ENCODE measurements at places on chromosomes 4 and X.

DNA sequence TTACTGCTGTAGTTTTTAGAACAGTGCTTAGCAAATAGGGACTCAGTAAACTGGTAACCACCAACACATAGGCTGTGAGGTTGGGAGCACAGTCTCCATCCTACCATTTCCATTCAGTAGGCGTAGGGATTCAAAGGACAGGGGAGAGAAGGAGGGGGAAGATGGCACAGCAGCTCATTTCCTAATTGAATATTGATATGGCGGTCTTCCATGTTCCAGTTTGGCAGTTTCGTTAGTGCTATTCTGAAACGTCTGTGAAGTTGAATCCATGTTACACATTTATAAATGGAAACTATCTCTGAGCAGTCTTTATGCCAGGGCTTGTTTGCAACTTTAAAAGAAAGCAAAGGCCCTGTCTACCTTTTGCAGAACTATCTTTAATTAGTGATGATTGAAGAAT, 105.5 kb downstream of the PARM1 start:
- DNase-seq: no peak

GRCh38 chr4:98094118-98094517, 49.2 kb downstream of the STPG2 start:
- DNase-seq: no peak

DNA sequence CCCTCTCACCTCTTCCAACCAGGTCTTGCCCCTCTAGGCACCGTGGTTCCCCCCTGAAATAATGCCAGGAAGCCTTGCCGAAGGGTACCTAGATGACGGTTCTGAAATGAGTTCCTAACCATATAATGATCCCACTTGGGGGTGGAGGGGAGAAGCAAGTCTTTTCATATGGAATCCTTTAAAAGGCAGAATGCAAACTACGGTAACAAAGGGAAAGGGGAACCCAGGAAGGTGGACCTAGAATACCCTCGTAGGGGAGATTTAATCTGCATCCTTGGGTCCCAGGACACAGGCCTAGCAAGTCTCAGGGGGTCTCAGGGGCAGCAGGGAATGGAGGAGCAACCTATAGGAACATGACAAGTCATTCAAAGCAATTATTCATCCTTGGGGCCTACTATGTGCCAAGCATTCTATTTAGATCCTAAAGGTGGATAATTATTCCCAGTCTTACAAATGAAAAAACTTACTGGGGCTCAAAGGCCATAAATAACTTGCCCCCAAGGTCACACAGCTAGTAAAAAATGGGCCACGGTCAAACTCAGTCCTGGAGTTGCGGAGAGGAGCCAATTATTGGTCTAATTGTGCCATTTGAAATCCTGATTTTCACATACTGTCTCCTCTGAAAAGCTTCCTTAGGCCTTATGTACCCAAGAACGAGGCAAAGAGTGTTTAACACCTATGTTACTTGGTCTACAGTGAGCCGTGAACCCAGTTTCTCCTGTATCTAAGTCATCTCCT, 8.8 kb downstream of the BCOR start:
- no peak for DNase-seq

GRCh38 chrX:6778544-6779503, 243.9 kb upstream of the VCX3A start:
- no peak for DNase-seq

GRCh38 chr4:107125496-107125895, 89.4 kb upstream of the DKK2 start:
- no peak for DNase-seq

DNA sequence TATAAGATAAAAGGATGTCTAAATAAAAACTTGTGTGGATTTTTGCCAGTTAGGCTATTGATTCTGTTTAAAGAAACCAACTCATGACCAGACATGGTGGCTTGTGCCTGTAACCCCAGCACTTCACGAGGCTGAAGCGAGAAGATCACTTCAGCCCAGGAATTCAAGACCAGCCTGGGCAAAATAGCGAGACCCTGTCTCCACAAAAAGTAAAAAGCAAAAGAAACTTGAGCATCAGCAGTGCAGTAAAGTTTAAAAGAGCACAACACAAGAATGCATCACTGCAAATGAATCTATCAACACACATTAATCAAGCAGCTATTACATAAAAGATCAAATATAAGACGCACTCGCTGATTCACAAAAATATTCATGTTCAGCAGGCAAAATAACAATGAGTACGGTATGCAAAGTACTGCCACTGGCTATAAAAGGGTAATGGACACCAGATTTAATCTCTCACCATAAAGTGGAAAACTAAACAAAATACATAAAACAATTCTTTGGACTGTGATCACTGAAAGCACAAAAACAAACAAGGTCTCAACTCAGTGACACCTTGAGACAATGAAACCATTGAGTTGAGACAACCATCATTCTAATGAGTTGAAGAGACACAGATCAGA, 41.3 kb downstream of the LRBA start:
- DNase-seq: no peak

GRCh38 chr4:168868044-168868781, 141.8 kb downstream of the CBR4 start:
- DNase-seq: no peak

GRCh38 chr4:53101191-53101581, 239.1 kb downstream of the RASL11B start:
- DNase-seq: no peak

- no peak for DNase-seq
These were observed 60.5 kb upstream of the MCUB start for GRCh38 chr4:109499513-109499912.

DNA sequence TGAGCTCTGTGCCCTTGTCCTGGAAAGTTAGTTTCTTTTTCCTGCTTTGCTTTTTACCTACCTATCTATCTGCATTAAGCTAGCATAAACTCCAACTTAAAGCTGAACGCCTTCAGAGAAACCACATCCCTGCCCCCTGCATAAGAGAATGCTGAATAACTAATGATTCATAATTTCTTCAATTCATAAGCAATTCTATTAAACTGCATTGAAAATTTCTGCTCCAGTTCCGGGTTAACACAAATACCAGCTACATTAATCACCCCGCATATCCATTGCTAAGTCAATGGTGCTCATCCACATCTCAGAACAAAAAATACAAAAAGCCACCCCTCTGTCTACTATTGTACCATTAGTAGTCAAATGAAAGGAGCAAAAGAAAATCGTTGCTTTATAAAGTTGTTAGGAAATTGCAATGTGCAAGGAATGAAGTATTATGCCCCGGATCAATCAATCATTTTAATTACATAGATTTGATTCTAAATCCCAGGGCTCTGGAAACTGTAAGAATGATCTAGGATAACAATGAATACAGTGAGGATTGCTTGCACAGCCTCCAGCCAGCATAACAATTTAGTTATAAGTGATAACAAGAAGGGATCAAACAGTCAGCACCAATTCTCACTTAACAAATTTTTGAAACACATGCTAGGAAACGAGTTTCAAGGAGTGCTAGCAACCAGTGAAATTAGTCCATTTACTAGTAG, 106.8 kb downstream of the ELOVL6 start:
- DNase-seq: no peak

DNA sequence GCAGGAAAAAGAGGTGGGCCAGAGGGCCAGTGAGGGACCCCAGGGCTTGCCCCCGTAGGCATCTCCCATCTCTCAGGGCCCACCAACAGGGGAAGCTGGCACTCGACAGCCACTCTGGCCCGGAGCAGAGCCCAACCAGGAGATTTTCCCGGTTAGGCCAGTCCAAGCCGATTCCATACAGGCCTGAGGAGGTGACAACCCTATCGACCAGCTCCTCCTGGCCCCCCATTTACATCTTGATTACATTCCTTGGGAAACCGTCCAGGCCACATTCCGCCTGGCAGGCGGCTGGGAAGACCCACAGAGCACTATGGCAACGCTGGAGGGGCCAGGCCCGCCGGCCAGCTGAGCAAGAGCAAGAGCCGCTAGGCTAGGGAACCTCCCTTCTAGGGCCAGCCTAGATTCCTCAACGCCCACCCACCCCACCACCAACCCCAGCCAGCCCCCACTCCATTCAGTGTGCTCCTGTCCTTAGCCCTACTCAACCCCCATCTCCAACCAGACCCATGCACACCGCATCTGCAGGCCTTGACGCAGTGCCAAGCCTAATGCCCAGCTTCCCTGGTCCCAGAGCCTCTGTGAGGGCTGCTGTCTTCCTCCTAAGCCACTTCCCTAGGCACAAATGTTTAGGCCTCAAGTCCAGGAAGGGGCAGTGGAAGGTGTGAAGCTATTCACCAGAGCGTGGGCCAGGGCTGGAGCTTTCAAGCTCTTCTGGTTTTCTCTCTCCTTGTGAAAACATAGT, 161.2 kb downstream of the EFNB1 start:
- no peak for DNase-seq

- no peak for DNase-seq
These were observed 43.5 kb downstream of the MAMLD1 start for GRCh38 chrX:150406596-150406995.

DNA sequence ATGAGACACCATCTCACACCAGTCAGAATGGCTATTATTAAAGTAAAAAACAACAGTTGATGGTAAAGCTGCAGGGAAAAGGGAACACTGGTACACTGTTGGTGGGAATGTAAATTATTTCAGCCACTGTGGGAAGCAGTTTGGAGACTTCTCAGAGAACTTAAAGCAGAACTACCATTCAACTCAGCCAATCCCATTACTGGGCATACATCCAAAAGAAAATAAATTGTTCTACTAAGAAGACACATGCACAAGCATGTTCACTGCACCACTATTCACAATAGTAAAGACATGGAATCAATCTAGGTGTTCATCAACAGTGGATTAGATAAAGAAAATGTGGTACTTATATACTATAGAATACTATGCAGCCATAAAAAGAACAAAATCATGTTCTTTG, 135.0 kb downstream of the REELD1 start:
- DNase-seq: no peak

- no peak for DNase-seq
These were observed 1112.7 kb downstream of the PDHA2 start for GRCh38 chr4:96952610-96953009.

GRCh38 chrX:155880586-155881157, 473 bp upstream of the VAMP7 start:
- no peak for DNase-seq

GRCh38 chr4:125389713-125390112, 75.0 kb downstream of the FAT4 start:
- no peak for DNase-seq

- no peak for DNase-seq
These were observed 21.5 kb upstream of the ENPEP start for GRCh38 chr4:110454441-110454840.

DNA sequence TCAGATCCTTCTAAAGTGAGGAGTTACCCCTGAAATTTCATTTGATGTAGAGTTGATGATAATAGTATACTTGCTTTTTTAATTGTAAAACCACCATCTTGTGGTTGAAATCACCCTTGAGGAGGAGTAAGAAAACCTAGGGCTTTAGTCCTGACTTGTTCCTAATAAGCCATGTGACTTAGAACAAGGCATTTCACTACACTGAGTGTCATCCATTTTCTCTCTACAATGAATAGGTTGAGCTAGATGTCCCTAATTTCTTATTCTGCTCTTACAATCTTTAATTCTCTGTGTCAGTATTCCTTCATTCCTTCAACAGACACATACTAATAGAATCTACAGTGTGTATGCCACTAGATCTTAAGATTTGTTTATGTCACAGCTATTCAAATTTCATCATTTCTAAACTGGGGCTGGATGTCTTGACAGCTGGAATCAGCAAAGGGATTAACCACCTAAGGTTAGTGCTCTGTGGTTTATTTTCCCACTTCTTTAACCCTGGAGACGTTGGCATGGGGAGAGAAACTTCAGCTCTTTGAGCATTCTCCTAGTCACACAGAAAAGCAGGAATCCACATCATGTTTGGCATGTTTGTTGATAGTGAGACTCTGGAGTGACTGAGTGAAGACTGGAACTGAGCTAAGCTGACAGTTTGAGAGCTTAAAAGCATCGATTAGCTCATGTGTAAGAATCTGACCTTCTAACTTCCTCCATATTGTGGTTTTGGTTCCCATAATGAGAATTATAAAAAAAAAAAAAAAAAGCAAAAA, 246.3 kb downstream of the NDST4 start:
- DNase-seq: no peak

DNA sequence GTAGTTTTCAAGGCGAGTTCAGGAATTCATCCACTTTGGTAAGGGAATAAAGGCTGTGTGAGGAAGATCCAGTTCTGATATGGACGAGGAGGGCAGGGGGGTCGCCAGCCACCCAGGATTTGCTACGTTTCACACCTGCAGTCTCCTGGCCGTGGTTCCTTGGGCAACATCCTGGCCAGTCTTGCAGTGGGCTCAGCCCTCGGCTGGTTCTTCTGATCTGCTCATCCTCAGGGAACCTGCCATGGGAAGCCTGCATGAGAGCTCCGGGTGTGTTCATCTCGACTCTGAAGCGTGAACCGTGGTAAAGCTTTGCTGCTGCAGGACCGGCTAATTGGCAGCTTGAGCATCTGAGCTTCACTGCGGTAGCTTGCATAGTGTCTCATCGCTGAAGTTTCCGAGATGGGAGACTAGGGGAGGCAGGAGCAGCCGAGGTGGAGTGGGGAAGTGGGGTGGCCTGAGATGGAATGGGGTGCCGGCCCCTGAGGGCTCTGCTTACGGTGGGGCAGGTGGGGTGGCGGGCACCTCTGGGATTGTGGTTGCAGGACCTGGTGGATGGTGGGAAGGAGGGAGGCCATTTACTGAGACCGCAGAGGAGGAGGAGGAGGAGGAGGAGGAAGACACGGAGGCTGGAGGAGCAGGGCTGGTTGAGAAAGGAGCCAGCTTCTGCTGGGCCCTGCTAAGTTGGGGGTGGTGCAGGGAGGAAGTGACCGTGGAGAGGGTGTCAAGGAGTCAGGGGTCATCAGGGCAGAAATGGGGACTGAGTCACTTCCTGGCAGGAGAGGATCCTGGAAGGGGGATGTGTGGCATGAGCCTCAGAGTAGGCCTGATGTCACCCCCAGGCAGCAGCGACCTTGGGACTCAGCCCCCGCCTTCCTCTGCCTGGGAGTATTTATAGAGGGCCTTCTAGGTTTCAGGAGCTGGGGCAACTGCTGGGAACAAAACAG, 213.1 kb upstream of the PSAPL1 start:
- no peak for DNase-seq

GRCh38 chr4:26032142-26032541, 118.1 kb downstream of the SMIM20 start:
- no peak for DNase-seq
